ENCODE measurements at places on chromosomes 4 and X.

DNA sequence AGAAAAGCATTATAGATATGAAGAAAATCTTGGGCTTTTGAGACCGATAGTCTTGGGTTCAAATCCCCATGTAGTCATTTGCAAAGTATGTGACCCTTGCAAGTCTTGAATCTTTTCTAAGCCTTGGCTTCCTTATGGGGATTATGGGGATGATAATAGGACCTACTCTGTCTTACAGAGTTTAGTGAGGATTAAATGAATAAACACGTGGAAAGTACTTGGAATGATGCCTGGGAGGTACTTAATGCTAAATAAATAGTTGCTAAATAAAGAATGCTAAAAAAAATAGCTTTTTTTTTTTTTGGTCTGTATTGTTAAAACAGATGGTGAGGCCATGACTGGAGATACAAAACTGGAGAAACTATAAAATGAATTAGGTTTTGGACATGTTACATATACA, 292.7 kb downstream of the GPAT3 start:
- no peak for DNase-seq

DNA sequence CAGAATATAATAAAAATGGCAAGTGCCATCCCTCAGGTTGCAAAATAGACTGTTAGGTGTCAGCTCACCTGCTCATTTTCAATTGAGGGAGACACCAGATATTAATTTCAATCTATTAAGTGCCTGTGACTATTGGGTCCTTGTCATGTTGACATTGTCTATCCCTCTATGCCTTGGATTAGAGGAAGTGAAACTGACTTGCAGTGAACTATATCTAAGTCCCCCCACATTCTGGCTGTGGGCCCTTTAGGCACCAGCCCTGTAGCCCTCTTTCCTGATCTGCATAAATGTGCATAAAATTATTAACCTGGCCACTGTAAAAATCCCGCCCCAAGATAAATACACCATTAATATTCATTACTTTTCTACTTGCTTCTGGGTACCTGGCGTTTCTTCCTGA, 293.0 kb upstream of the CLNK start:
- DNase-seq = no peak

GRCh38 chr4:106194801-106195200, 121.2 kb downstream of the TBCK start:
- no peak for DNase-seq

DNA sequence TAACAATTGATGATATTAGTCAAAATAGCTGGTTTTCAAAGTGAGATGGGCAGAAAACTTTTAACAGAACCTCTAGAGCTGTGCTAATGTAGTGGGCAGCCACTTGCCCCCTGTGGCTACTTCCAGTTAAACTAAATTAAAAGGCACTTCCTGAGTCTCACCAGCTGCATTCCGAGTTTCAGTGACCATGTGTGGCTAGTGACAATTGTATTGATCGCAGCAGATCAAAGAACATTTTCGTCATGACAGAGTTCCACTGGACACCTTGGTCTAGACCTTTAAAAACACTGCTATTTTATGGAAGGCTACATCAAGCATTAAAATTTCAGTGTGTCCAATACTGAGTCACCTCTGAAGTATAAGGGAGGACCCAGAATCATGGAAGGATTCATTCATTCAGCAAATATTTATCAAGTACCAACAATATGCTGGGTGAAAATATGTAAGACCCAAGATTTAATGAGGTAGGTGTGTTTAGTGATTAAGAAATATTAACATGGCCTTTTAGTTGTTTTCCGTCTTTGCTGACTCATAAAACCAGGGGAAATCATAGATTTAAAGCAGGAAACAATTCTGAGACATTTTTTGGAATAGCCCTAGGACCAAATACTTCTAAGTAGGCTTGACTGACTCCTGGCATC, 5.1 kb upstream of the FAT1 start:
- no peak for DNase-seq

DNA sequence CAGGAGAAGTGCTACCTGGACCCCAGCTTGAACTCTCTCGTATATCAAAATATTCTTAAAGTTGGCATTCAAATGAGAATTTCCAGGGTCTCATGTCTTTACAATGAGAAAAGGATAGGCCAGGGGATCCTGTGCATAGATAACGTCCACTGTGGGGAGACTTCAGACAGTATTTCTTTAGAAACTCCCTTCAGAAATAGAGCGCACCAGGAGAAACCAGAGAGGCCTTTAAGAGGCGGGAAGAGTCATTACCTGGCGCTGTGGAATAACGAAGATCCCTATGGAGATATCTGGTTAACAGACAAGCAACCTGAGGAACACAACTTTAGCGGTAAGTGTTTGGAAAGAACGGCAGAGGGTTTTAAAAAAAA, 600 bp downstream of the RADX start:
- DNase-seq = peak; percentile 78

DNA sequence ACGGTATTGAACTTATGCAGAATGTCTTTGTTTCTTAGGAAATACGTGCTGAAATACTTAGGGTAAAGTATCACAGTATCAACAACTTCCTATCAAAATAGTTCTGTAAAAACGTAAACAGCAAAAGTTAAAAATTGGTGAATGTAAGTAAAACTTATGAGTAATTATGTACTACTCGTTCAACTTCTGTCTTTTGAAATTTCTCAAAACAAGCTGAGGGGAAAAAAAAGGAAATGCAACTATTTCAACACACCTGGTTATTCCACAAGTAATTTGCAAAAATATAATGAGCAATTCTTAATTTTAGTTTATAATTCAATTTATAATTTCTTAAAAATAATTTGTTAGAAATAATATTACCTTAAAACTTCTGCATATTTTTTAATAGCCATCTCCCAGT, 8.3 kb downstream of the PPID start:
- DNase-seq = no peak

DNA sequence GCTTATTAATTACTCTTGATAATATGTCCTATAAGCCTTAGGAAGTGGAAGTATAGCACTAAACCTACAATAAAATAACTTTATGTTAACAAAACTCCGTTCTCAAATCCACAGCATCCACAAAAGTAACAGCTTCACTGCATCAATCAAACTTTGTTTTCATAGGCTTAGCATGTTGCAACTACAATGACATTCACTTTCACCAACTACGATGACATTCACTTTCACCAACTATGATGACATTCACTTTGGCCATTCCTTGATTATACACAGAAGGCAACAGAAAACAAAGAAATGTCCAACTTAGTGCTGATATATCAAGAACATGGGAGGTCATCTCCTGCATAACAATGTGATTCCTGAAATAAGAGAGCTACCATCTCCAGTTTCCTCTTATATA, 44.3 kb downstream of the FBXL5 start:
- no peak for DNase-seq

DNA sequence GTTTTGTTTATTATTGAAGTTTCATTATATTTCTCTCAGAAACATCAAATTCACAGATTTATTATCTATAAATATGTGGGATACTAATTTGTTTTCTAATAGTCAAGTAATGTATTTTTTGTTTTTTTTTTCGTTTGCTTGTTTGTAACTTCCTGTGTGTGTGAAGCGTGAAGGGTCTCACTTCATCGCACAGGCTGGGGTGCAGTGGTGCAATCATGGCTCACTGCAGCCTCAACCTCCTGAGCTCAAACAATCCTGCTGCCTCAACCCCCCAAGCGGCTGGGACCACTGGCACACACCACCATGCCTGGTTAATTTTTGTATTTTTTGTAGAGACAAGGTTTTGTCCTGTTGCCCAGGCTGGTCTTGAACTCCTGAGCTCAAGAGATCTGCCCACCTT, 55.1 kb downstream of the SH3RF1 start:
- no peak for DNase-seq

DNA sequence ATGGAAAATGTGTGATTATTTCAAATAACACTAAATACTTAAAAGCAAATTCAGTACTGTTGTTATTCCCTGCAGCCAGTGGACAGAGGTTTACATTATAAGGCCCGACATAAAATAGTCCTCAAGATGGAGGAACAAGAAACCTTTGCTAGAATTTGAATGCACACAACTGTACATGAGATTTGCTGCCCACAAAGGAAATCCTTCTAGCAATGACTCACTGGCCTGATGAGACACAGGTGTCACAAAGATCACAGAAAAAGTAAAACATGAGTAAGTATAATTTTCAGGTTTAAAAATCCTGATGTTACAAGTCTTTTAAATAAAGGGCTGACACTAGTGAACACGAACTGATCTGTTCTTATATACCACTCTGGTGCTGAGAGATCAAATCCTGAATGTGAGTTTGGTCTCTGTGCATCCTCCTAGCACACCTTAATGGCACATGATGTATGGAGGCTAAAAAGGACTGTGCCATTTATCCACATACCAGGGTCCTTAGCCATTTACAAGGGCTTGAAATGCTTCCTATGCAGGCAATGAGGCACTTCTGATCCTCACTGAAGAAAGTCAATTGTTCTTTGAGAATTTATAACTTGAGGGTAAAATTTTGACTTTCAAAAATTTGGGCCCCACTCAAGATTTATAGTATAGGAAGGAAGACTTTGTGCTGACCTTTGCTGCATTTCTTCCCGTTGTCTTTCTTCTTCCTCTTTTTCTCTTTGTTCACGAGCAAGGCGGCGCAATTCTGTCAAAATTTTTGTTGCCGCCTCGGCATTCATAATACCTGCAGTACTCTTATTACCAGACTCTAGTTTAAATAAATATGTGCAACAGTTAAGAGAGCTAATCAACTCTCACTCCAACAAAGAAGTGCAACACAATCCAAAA, 23.0 kb downstream of the MAP7D3 start:
- no peak for DNase-seq

All from NCI-H1417 (cell line).